Effector CD4-positive, alpha-beta T cell (primary cell): ENCODE measurements at places on chromosomes 16 and 17.
A peak's percentile ranks its signal among the peaks of the same experiment; 100 is the strongest.

DNA sequence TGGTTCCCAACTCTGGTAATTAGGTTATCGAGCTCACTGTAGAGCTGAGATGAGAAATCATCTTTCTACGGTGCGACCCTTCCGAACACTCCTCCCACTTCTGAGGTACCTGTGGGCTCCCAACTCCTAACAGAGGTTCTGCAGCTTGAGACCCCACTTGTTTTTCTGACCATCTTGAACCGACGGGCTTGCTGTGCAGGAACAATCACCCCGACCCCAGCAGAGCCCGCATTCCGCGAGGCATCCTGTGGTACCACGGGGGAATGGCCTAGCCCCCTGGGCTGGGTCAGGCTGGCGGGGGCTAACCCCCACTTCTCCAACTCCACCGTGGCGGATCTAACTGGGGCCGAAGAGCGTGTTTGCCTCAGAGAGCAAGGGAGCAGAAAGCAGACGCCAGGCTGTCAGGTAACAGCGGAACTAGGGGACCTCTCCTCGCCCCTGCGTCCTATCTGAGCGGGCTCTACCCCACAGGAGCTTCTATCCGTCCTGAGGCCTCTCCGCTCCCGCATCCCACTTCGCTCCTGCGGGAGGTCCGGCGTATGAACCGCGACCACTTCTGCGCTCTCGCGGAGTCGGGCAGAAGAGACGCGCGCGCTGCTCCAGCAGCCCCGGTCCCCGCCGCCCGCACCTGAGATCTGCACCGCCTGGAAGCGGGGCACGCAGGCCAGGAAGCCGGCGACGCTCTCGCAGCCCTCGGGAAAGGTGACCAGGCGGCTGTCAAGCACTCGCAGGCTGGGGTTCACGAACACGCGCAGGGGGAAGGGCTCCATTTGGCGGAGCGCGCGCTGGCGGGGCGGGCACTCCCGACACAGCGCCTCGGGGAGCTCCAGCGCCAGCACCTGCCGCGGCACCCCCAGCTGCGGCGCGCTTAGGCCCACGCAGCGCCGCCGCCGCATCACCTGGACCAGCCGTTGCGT lies 761 bp downstream of the PDF start:
- no peak for DNase-seq

DNA sequence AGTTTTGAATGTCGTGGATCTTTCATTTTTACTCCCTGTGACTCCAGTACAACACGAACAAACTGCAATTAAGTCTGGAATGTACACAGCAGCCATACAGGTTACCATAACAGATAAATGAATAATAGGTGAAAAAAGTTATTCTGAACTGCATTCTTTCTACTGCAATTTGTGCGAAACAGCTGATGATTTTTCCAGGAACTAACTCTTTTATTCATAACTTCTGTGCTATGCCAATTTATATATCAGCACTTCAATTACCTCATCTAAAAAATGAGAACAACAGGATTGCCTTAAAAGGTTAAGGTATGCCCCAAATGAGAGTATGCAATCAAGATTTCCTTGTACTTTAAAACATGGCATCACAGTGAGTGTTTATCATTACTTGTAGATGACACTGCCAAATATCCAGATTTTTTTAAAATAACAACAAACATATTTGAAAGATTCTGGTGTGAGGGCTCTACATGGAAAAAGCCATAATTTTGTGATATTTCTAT lies 238.9 kb downstream of the CDH8 start:
- DNase-seq = no peak

DNA sequence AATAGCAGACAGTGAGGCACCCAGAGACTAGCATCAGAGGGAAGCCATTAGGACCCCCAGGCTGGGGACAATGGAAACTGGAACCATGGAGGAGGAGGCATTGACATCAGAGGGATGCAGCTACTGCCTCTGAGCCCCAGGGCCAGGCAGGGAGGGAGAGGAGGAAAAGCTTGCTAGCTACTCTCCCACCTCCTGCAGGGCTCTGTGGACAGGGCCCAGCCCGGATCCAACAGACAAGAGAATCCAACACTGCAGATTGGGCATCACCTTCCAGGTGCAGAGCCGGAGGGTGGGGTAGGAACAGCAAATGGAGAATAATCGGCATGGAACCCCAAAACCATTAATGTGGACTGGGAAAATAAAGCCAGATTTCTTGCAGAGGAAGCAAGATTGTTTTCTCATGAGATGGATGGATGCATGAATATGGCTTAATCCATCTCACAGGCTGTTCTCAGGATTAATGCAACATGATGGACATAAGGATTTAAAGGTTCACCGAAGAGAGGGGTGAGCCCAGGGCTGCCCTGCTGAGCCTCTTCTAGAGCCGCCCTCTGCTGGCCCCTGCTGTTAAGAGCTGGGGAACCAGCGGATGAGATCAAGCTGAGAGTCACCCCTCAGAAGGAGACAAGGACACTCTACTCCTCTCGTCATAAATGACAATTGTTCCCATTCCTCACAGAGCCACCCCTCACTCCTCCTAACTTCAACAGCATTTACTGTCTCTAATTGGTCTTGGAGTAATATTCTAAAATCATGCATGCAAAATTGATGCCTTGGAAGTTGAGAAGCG lies 48.8 kb downstream of the DNAH3 start:
- DNase-seq = no peak

GRCh38 chr17:3575511-3575910 lies 17.9 kb upstream of the TRPV3 start:
- no peak for DNase-seq

DNA sequence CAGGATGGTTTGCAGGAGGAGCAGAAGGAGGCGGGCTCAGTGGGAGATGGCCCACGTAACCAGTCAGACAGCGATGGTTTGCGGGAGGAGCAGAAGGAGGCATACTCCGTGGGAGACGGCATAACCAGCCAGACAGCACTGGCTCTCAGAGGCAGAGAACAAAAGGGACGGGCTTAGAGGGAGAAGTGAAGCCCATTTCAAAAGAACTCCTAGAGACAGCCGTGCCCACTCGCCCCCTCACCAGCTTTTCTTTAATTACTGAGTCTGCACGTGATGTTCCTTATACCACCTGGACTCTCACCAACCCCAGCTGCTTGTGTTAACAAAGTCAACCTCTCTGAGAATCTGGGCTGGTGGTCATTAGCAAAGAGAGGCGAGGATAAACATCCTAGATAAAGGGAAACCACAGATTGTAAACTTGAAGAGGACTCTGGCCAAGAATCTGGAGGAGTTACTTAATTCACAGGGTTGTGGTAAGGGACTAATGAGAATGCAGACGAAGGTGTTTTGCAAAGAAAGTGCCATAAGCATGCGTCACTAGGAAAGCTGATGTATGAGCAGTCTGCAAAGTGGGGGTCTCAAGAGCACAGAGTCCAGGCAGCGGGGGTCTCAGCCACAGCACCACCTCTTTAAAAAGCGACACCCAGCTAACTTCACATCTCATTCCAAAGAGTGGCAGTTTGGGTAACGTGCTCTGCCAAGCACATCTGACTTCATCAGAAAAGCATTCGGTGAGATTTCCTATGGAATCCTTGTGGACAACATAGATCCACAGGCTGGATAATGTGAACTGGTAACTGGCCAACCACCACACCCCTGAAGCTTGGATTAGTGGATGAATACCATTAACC lies 51.7 kb downstream of the NXN start:
- DNase-seq = no peak

- no peak for DNase-seq
Measured at GRCh38 chr17:64441772-64442540, 7.0 kb upstream of the MILR1 start.

DNA sequence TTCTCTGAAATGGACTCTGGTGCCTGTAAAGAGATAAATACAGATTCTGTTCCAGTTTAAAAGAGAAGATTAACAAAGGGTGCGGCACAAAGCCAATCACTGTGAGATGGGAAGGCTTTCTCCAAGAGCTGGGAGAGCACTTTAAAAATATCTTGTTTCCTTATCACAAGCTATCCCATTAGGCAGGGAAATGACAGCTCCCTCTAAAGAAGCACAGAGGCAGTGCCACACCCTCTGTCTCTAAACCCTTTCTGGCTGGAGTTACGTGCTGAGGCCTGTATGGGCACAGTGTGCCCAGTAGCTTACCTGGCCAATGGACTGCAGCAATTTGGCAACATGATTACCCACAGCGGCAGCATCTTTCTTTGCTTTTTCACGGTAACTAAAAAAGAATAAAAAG lies 9.0 kb upstream of the TERB1 start:
- no peak for DNase-seq

GRCh38 chr17:57257195-57257894 lies 1.0 kb downstream of the MSI2 start:
- DNase-seq = peak; percentile 19

DNA sequence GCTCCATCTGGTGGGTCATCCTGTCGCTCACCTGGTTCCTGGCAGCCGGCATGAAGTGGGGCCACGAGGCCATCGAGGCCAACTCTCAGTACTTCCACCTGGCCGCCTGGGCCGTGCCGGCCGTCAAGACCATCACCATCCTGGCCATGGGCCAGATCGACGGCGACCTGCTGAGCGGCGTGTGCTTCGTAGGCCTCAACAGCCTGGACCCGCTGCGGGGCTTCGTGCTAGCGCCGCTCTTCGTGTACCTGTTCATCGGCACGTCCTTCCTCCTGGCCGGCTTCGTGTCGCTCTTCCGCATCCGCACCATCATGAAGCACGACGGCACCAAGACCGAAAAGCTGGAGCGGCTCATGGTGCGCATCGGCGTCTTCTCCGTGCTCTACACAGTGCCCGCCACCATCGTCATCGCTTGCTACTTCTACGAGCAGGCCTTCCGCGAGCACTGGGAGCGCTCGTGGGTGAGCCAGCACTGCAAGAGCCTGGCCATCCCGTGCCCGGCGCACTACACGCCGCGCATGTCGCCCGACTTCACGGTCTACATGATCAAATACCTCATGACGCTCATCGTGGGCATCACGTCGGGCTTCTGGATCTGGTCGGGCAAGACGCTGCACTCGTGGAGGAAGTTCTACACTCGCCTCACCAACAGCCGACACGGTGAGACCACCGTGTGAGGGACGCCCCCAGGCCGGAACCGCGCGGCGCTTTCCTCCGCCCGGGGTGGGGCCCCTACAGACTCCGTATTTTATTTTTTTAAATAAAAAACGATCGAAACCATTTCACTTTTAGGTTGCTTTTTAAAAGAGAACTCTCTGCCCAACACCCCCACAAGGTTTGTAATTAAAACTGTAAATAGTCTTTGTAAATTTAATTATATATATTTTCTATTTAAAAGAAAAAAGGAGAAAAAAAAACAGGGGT lies 1.7 kb downstream of the FZD2 start:
- DNase-seq = no peak

DNA sequence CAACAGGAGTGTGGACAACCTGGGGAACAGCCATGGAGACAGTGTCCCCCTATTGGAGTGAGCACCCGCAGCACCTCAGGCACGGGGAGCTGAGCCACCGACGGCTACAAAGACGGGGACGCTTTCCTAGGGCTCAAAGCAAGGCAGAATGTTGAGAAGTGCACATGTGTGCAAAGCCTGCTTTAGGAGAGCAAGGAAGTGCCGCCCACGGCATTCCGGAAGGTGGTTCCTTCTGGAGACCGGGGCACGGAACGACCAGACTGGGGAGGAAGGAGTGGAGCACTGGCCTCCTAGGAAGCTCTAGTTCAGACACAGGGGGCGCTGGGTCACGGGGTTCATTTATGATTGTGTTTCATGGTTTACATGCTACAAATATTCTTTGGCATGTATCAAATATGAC lies 52.2 kb downstream of the TBC1D16 start:
- DNase-seq = no peak

DNA sequence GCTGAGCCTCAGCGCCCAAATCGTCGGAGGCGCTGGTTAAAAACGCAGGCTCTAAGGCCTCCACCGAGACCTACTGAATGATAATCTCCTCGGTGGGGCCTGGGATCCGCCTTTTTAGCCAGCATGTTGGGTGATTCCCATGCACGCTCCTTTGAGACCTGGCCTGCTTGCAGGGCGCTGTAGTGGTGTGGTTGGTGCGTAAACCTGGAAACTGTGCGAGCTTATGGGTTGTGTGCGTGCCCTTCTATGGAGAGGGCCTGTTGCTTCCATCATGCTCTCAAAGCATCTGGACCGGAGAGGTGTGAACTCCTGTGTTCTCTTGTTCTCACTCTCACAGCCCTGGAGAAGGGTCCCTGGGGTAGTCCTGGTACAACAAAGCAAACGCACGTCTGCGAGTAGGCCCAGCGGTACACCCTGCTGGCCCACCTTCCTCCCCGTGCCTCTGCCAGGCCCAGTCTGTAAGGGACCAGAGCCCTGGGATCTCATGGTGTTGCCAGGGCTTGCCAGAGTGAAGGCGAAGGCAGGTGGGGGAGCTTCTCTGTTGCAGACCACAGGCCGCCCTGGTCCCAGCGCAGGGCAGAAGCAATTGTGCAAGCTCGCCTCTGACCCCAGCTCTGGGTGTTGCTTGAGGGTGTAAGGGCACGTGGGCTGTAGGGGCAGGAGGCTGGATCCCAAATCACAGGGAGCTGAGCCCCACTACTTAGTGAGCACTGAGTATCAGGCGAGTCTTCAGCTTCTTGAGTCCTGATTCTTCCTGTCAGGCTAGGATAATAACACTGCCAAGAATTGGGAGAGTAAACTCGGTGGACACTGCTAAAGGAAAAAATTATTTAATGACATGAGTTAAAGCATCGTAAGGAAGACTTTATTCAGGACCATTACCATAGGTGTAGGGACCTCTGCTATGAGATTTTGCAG lies 879 bp upstream of the LRRC75A start:
- no peak for DNase-seq

DNA sequence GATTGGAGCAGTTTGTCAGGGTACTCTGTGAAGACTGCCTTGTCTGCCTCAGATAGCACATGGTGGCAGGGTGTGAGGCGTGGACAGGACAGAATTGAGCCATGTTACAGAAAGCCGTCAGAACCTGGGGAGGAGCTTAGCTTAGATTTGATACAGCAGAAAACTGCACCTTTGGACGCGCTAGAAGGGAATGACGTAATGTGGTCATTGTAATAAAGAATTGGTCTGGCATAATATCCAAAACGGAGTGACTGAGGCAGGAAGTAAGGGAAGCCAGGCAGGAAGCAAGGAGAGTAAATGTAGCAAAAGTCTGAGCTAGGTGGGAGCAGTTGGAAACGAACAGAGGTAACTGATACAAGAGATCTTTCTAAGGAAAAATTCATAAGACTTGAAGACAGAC lies 140.2 kb downstream of the CYB561 start:
- DNase-seq = no peak

DNA sequence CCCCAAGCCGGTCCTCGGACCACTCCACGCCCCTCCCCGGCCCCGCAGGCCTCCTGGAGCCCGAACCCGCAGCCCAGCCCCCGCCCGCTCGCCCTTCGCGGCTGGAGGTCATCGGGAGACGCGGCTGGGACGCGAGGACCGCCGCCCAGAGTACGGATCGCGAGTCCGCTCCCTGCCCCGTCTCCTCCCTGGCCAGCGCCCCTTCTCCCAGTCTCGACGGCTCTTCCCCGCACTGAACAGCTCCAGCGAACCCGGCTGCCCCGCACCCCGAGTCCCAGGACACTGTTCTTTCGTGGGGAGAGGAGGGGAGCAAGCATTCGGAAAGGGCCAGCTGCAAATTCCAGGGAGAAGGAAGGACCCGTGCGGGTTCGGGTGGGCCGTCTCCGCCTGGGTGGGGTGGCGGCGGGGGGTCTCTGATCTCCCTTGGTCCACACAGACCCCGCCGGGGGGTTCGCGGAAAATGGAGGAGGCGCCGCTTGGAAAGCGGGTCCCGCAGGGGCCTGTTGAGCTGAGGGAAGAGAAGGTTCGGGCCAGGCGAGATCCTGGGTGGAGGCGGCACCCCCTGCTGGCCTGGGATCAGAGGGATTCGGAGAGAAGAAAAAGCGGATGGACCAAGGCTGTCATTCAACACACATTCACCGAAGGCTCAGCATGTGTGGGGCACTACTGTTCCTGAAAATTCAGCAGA lies 632 bp upstream of the RTN4RL1 start:
- DNase-seq = no peak
